ENCODE measurements at places on chromosomes 3 and 15.
A peak's percentile ranks its signal among the peaks of the same experiment; 100 is the strongest.

- peak; percentile 31 for DNase-seq
These were observed 229.9 kb downstream of the THRB start for GRCh38 chr3:24264748-24265158.

- no peak for DNase-seq
These were observed 537.3 kb upstream of the MCTP2 start for GRCh38 chr15:93694033-93694432.

- DNase-seq = no peak
These were observed 28.6 kb downstream of the MEGF11 start for GRCh38 chr15:66224946-66225345.

DNA sequence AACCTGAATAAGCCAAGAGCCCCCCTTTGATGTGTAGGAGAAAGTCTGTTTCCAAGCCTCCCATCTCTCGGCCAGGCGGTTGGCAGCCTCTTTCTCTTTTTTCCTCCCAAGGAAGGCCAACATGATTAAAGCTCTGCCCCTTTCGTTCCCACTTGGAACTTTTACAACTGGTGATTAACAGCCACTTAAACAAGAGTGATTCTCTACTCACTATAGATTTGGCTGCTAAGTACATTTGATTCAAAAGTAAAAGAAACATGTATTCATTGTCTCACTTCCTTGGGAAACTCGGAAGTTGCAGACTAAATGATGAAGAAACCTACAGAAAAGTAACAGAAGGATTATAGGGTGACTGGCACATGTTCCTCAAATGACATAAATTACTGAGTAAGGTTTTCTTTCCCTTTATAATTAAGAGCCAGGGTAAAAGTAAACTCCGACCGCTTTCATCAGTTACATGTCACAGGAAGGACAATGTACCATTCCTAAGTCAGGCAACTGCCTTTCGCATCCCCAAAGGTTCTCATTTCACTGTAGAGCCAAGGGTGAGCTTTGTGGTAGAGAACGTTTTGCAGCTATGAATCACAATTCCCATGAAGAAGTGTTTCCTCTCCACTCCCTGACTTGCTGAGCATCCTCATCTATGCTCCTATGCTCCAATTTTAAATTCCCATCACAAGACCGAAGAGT is 72.7 kb downstream of the MB21D2 start:
- no peak for DNase-seq

DNA sequence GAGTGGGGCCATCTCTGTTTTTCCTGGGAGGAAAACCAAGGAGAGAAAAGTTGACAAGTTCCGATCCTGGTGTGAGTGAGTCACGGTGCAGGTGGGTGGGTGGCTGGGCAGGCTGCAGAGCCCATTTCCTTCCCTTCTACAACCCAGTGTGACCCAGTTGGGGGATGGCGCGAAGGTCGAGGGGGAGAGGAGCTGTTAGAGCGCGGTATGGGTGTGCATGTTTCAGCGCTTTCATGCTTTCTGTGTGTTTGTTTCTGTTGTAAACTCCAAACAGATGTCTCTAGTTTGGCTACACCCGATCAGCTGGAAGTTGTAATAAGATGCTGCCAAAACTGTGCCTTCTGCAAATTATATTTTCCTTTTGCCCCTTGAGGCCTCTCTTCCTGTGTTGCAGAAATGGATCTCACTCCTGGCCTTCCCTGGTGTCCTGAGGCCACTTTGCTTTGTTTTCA is 3.8 kb downstream of the FAM43A start:
- DNase-seq = no peak

DNA sequence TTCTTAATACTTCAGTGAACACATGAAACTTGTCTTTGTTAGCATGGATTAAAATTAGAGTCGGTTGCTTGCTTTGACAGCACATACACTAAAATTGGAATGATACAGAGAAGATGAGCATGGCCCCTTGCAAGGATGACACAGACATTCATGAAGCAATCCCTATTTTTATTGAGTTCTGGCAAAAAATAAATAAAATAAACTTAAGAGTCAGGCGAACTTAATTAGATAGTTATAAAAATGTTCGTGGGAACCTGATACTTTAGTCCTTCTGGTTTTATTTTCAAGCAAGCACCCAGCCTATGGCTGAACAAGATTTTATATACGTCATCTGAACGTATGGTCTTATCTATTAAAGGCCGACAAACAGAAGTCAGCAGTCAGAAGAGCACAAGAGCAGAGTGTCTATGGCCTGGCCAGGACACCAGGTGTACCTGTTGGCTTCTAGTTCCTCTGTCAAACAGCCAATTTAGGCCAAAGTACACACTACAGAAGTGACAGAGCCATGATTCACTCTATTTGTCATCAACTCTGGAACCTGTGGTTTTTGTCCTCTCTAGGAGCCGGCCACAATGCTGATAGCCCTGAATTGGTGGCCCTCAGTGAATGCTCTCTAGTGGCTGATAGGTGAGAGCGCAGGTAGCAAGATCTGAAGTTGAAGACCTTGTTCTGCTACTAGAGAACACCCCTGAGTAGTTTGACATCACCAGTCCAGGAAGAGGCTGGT is 64.3 kb downstream of the LEO1 start:
- DNase-seq = no peak

Measured in testis (tissue), 5 donors.